Inflammatory macrophage (primary cell): ENCODE measurements at places on chromosomes 5 and 9.

GRCh38 chr9:123945532-123945931 lies 15.6 kb upstream of the DENND1A start:
- DNase-seq = no peak

- DNase-seq = no peak
These were observed 33.9 kb downstream of the LMNB1 start for GRCh38 chr5:126810596-126811380.

GRCh38 chr5:181241393-181241975 lies 2.2 kb downstream of the RACK1 start:
- DNase-seq = peak; percentile 86

DNA sequence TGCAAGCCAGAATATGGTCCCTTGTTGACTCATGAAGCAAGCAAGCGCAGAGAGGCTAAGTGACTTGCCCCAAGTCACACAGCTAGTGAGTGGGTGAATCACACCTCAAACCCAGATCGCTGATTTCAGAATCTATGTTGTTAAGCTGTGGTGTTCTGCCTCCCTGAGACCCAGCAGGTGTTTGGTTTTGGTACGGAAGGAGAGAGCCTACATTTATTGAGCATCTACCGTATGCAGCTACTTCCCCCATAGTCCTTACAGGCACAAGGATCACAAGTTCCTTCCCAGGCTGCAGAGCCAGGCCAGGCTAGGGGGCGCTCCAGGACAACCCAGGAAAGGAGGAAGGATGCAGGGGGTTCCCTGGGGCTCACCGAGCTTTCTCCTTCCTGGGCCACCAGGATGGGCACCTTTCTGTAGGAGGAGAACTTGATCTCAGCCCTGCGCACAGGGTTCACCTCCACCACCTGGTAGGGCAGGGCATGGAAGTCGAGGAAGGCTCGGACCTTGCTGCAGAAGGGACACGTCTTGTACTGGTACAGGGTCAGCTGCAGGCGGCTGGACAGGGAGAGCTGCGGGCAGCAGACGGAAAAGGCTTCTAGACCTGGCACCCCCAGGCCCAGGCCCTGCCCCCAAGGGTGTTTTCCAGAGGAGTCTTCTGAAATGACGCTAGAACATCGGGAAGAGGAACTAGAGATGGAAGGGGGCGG lies 2.5 kb downstream of the PTGES2 start:
- peak; percentile 61 for DNase-seq

GRCh38 chr5:76341651-76342334 lies 61.3 kb upstream of the IQGAP2 start:
- peak; percentile 54 for DNase-seq

DNA sequence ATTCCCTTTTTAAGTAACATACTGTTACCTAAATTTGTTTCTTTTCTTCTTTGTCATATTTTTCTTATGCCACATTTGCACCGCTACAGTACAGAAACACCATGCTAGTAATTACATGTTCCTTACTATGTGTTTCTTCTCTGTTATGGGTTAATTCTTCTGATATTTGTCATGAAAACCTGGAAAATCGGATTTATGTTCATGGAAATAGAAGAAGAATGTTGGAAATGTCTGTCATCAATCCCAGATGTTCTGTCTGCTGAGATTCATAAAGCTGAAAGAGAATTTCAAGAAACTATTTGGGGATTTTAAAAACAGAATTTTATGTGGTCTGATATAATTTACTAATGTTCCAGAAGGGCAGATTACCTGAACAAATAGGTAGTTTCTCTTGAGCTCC lies 305.2 kb upstream of the NREP start:
- DNase-seq = no peak

DNA sequence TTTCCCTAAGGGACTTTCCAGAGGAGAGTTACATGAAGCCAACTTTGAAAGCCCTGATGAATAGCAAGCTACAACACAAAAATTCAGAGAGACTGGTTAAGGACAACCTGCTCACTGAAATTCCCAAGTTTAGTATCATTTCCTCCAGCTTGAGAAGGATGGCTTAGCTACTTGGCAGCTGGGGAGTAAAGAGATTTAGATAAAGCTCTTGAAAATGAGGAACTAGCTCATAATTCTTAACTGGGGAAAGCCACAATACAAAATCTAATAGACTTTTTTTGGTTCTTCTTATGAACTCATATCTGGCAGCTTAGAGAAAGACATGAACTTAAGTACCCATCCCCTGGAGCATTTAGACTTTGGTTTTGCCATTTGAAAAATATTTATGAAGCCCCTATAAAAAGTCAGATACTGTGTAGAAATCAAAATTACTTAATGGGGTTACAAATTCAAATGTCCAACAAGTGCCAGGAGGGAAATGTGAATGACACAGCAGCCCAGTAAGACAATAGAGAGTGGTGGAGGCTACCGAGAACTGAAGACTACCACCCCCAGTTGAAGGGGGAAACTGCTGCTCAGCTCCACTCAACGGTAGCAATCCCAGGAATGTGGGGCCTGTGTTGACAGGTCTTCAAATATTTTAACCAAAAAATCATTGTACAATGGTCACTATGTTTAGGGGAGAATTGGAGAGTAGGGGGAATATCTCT lies 79.4 kb upstream of the ADRB2 start:
- DNase-seq = no peak

DNA sequence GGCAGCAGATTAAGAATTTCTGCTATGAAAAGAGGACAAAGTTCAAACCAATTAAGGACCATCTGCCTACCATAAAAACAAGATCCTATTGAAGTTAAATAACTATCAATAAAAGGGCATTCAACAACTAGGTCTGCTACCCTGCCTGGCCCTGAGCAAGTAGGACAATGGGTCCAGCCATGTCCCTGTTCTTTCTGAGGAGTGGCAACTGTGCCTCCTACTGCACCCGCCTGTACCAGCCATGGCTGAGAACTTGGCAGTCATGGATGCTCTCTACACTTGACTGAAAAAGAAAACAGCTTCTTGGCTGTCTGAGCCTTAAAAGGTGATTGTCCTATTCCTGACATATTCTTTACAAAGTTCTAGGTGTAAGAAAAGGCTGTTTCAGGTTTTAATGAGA lies 652.4 kb downstream of the PDE4D start:
- DNase-seq = no peak

DNA sequence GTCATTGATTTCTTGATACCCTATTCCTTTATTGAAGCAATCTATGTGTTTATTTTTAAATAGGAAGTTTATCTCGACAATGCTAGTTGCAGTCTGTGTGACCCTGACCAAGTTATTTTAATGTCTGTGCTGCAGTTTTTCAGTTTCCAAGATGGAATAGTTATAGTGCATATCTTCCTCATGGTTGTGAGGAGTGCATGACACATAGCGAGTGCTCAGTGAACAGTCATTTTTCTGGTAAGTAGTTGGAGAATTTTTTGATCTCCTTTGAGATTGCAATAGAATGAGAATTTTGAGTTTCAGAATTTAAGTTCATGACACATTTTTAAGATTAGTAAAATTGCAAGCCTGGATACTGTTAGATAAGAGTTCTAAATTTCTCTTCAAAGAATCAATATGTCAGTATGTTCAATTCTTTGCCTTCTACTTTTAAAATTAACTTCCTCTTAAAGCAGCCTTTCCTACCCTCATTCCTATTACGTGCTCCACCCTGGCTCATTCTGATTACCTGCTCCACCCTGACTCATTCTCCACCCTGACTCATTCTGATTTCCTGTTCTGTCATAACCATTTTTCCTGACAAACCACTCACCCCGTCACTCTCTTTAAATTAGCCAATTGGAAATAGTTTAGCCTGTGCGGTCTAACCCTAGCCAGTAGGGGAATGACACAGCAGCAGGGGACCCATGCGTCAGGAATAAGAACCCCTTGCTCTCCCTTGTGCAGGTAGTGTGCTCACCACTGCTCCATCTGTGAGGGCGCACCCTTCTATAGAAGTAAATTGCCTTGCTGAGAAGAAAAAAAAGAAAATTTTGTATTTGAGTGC lies 30.7 kb downstream of the SPIN1 start:
- DNase-seq = no peak

DNA sequence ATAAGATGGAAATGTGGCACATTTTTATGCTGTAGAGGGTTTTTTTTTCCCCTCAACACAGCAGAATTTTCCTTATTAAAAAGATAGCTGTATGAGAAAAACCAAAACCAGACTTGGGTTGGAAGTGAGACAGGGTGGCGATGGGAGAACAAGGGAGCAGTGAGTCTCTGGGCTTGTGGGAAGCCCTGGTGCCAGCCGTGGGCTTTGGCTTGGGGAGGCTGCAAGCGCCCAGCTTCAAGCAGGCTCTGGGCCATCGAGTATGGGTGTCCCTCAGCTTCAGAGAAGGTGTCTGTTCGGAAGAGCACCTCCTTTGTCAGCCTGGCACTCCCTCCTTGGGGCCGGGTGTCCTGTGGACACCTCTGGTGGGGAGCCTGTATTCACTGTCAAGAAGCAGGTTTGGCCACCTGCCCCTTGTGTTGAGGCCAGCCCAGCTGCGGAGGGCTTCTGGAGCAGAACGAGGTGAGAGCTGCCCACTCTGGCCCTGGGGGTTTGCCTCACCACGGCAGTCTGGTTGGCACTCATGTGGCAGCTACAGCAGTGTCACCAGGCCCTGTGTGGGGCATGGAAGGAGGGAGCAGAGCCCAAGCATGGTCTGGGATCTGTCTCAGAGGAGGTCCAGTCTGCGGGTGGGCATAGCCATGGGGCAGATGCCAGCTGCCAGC lies 37.6 kb upstream of the ANGPTL2 start:
- DNase-seq = no peak

DNA sequence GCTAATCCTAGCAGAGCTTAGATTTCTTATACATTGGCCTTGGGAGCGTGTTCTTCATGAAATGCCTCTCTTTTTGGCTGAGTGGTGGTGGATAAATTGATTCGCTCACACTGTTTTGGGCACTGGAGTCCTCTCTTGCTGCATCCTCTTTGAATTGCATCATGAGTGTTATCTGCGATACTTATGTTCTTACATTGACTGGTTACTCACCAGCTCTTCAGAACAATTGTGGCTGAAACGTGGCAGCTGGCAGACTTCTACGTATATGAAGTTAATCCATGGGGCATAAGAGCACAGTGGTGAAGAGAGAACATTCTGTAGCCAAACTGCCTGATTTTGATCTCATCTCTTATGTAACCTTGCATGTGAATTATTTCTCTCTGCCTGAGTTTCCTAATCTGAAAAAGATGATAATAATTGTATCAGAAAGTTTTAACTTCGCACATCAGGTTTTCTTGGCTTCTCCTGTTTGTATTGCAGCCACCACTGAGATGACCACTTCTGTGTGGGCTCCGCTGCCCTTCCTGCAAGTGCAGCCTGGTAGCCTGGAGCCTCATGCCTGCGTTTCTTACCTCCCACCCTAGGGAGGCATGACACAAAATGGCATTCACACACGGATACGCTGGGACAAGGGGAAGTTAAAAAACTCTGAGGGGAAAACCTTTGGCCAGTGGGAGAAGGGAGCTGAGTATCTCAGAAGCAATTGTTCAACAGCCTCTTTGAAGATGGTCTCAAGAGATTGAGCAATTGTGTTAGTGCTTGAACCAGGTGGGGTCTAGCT lies 295.2 kb downstream of the ARHGAP26 start:
- DNase-seq = peak; percentile 55

- DNase-seq = peak; percentile 74
These were observed 7.0 kb upstream of the EBF1 start for GRCh38 chr5:159106569-159107282.

DNA sequence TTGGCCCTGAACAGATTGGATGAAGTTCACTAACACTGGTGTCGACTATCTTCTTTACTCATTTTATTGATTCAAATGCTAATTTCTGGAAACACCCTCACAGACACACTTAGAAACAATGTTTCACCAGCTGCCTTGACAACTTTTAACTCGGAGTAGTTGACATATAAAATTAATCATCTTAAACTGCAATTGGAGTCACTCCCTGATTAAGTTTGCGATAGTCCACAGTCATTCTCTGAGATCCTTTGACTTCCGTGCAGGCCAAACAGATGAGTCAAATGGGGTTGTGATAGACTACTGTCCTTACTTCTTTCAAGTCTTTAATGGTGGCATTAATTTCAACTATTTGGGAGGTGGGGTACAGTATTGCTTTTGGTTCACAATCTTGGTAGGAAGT lies 114.4 kb upstream of the PCSK1 start:
- no peak for DNase-seq

- DNase-seq = no peak
These were observed 19.7 kb upstream of the CCNH start for GRCh38 chr5:87432460-87432859.

DNA sequence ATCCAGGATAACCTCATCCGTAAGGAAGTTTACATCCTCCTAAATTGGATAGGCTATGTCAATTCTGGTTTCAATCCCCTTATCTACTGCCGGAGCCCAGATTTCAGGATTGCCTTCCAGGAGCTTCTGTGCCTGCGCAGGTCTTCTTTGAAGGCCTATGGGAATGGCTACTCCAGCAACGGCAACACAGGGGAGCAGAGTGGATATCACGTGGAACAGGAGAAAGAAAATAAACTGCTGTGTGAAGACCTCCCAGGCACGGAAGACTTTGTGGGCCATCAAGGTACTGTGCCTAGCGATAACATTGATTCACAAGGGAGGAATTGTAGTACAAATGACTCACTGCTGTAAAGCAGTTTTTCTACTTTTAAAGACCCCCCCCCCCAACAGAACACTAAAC lies 1.3 kb downstream of the ADRB2 start:
- no peak for DNase-seq

GRCh38 chr5:107289030-107289714 lies 381.6 kb downstream of the EFNA5 start:
- peak; percentile 9 for DNase-seq

GRCh38 chr5:150778517-150779396 lies at the start of gene SMIM3:
Gene SMIM3 (plus strand): TSS chr5:150778757. CDS start chr5:150795441, 16,684 bp downstream.
- DNase-seq = peak; percentile 84

DNA sequence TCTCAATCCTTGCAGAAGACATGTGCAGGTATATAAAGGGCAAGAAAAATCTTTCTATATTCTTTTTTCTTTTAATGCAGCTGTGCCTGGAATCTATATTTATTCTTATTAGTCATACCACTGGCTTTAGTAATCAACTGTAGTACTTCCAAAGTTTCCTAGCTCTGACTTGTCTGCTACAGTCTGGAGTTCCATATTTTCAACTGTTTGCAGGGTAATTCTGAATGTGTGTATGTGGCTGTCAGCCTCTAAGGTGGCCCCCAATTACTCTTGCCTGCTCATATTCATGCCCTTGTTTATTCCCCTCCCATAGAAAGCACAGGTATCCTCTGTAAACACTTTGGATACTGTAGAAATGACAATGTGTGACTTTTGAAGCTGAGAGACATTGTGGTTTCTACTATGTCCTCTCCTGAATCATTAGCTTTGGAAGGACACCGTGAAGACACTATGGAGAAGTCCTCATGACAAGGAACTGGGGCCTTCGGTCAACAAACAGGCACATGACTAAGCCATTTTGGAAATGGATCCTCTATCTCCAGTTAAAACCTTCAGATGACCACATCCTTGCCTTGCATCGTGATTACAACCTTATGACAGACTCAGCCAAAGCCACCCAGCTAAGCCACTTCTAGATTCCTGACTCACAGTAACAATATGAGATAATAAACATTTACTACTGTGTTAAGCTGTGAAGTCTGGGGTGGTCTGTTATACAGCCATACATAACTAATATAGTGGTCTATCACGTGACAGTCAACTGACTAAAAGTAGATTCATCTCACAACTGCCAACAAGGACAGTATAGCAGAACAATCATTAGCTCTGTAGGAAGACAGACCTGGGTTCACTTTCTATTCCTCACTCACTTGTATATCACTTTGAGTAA lies 49.5 kb upstream of the SUSD1 start:
- DNase-seq = peak; percentile 83
